ENCODE measurements at places on chromosomes 2 and 18.
A peak's percentile ranks its signal among the peaks of the same experiment; 100 is the strongest.

DNA sequence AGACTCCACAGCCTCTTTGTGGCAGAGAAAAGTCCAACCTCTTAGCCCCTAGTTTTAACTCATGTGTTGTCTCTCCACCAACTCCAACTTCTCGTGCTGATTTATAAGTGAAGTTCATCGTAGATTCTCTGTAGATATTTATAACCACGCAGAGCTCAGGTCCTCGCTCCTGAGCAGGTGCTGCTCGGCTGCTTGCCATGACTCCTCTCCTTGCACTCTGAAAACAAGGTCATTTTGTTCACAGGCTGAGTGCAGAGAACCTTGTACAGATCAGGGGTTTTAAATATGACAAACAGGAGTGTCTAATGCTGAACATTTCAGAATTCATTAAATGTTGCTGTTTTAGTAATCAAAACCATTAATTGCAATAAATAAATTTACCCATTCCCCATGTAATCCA is 330.8 kb upstream of the GYPC start:
- DNase-seq, result no peak

DNA sequence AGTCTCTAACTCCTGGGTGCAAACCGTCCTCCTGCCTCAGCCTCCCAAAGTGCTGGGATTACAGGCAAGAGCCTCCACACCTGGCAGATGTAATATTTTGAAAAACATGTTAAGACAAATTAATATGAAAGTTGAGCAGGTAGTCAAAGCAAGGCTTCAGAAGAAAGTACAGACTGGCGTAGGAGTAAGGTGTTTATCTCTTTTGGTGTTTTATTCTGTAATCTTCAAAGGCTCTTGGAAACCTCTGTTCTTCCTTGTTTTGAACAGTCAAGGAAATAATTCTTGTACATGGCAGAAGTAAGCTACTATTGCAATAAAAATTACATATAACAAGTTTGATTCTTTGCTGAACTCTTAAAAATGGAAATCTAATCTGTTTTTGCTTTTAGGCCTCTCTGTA is 5.3 kb downstream of the RNF138 start:
- DNase-seq, result no peak

- no peak for DNase-seq
Measured at GRCh38 chr2:210188755-210189154, 17.5 kb upstream of the KANSL1L start.

GRCh38 chr2:170247882-170248393 is 70.0 kb downstream of the MYO3B start:
- no peak for DNase-seq

GRCh38 chr2:75865083-75865482 is 154.4 kb upstream of the GCFC2 start:
- DNase-seq, result no peak

- DNase-seq, result no peak
Measured at GRCh38 chr2:49794396-49794795, 640.1 kb upstream of the FSHR start.

GRCh38 chr2:96601382-96602292 is 36.5 kb downstream of the KANSL3 start:
- DNase-seq, result no peak

DNA sequence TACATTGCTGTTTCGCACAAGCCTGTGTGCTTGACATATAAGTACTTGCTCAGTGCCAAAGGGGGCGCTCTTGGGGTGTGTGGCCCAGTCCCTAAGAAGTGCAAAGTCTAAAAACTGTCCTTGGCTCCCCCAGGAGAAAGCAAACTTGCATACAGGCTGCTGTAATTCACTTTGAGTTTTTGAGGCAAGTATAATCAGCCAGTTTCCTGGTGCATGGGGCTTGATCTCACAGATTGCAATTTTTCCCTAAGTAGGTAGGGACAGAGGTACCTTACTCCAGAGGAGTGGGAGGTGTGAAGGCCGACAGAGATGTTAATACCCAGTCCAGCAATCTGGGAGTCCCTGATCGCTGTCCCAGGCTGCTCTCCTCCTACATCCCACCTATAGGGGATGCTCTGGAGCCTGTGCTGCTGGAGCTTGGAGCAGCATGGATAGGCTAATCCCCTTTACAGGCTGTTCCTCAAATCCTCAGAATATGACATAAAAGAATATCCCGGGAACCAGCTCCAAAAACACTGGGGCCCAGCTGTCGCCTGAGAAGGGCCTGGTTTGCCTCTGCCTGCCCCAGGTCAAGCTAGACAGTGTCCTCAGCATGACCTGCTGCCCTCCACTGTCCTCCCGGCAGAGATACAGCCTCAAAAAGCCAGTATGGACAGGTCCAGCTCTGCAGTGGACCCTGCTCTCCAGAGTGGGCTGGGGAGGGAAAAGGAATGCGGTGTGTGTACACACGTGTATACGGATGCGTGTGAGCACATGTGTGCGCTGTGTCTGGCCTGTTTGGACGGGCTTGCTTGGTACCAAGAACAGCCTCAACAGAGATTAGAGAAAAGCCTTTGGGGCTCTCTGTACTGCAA is 136.5 kb upstream of the HAAO start:
- peak; percentile 88 for DNase-seq

- DNase-seq, result no peak
Measured at GRCh38 chr2:219296631-219297391, 12.4 kb downstream of the PTPRN start.

GRCh38 chr18:41144441-41144840 is 810.6 kb upstream of the PIK3C3 start:
- no peak for DNase-seq

DNA sequence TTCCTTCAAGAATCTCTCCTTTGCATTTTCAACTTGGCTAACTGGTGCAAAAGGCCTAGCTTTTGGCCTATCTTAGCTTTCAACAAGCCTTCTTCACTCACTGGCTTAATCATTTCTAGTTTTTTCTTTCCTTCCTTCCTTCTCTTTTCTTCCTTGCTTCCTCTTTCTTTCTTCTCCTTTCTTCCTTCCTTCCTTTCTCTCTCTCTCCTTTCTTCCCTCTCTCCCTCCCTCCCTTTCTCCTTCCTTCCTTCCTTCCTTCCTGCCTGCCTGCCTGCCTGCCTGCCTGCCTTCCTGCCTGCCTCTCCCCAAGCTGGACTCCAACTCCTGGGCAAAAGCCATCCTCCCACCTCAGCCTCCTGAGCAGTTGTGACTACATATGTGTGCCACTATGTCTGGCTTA is 176.2 kb upstream of the APCDD1 start:
- DNase-seq, result no peak

DNA sequence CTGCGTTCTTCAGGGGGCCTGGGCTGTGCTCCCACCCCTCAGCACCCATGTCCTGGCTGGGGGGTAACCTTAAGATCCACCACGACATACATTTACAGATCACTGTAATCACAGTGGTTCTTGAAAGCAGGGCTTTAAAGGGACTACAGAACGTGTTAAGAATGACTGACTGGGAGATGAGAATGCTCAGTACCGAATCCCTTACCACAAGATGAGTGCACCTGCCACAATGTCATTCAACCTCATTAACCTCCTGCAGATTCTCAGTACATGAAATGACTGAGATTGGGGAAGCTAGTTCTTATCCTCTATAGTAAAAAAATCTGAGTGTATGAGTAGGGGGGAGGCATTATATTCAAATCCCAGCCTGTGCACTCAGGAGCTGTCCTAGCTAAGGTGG is 10.5 kb upstream of the PIEZO2 start:
- DNase-seq, result no peak

GRCh38 chr2:11444737-11445136 is 21.2 kb downstream of the E2F6 start:
- no peak for DNase-seq

DNA sequence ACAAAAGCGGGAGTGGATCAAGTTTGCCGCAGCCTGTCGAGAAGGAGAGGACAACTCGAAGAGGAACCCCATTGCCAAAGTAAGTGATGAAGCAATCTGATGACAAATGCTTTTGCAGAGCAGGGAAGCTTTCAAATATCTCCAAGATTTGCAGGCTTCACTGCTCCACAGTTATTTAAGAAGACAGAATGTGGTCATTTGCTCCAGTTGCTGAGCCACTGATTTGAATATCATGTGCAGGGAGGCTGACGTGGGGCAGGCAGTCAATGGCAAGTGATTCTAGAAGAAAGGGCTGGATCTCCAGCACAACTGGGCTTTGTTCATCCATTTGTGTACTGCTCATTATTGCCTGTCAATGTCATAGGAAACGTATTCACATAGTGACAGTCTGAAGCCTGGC is 10.2 kb downstream of the DSG4 start:
- DNase-seq, result no peak

DNA sequence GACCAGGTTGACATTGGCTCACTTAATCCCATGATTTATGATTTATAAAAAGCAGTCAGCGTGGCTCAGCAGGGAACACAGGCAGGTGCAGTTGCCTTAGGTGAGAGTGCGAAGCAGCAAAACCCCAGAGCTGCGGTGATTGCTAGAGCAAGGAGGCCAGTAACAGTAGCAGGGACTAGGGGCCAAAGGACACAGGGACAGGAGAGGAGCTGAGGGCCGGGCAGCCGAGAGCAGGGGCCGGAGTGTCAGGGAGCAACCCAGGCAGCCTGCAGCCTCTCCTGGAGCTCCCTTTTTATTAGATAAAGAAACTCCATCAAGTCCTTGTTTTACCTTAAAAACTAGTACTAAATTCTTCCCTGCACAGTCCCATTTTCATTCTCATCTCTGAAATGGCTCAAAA is 4.3 kb downstream of the MC2R start:
- DNase-seq, result no peak

DNA sequence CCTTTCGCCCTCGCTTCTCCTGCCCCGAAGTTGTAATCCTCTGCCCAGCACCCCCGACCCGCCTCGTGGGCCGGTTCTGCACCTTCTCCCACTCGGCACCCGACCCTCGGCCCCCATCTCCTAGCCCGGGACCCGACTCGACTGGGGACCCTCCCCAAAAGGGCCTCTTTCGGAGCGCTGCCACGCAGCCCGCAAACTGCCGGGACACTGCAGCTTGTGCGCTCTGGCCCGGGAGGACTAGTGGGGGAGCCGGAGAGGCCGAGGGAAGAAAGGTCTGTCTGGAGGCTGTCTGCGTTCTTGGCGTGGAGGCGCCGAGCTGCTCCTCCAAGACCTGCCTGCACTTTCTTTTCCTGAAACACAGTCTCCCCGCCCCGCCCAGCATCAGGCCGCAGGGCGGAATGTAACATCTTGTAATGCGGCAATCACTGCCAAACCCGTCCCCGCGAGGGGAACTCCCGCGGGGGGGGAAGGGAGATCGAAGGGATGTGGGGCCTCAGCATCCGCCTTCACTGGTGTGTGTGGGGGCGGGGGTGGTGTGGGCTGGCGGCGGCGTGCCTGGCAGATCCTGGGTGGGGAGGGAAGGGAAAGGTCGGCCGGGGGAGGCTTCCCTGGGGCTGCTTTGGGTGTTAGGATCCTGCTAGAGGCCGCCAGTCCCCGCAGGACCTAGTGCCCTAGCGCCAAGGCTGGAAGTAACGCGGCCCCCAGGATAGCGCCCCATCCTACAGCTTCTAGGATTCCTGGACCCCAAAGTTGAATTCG is 7.4 kb downstream of the DLX2 start:
- peak; percentile 89 for DNase-seq

DNA sequence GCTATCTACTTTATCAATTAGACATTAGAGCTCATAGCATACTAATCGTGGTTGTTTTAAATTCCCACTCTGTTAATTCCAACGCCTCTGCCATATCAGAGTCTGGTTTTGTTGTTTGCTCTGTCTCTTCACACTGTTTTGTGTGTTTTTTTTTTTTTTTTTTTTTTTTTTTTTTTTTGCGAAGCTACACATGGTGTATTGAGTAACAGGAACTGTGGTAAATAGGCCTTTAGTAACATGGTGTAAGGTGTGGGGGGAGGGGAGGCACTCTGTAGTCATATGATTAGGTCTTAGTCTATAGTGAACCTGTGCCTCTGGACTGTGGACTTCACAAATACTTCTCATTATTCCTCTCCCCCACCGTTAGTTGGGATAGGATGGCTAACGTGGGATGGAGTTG is 370.7 kb upstream of the RAB12 start:
- DNase-seq, result no peak

DNA sequence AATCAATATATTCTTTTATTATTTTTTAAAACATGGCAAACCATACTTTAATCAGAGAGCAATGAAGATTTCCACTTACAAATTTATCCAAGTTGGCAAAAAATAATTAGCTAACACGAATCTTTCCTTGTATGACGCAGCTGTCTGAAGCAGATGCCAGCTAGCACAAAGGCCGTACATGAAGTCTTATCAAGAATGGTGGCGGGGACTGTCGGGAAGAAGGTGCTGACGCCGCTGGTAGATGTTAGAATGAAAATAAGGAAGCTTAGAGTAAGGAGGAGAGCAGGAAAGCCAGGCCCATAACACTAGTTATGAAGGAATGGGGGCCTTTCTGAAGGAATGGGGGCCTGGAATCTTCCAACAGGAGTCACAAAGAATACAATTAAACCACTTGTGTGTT is 96.7 kb downstream of the ZNF516 start:
- DNase-seq, result no peak

DNA sequence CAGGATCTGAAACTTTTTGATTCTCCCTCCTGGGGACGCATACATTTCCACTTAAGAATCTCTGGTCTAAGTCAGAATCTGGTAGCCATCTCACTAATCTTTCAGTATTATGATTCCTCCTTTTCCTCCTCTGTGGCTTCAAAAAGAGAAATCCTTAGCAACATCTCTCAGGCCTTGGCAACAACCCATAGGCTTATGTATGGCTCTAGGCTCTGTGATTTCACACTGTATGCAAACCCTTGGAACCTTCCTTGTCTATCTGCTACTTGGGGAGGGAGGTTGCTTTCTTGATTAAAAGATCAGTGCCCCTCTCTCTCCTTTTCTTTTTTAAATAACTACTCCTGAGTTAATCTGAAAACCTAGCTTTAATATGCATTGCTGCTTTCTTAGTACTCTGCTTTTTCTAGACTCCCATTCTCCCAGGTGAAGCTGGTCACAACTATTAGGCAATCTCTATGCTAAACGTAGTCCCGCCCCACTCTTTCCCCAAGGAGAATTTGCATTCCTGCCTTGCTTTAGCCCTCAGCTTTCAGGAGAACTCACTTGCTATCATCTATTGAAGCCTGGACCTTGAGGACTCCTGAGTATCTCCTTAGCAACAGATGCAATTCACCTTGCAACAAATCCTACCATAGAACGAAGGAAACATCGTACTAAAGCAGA is 72.2 kb upstream of the L3MBTL4 start:
- no peak for DNase-seq

- DNase-seq, result no peak
Measured at GRCh38 chr18:57429167-57430078, 5.8 kb upstream of the ONECUT2 start.

DNA sequence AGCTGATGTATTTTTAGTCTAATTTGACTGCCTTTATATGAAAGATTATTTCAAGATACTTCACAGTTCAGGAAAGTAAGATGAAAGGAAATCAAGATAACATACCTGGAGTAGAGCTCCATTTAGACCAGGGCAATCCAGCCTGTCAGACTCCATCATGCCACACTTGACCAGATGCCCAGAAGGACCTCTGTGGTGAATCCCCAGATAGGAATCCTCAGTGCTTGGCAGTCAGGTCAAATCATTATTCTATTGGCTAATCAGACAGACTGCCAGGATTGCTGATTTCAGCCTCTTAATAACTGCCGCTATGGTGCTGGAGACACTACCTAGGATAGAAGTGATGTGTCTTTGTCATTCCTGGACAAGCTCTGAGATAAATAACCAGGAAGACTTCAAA is 404.2 kb downstream of the STK39 start:
- DNase-seq, result no peak

Measured in endodermal cell (in vitro differentiated cells).